ENCODE measurements at places on chromosomes 11 and 22. TPM values are rescaled to one million over a fixed set of nuclear protein-coding genes. Genes with fewer than 3 reads are reported as not detected.

DNA sequence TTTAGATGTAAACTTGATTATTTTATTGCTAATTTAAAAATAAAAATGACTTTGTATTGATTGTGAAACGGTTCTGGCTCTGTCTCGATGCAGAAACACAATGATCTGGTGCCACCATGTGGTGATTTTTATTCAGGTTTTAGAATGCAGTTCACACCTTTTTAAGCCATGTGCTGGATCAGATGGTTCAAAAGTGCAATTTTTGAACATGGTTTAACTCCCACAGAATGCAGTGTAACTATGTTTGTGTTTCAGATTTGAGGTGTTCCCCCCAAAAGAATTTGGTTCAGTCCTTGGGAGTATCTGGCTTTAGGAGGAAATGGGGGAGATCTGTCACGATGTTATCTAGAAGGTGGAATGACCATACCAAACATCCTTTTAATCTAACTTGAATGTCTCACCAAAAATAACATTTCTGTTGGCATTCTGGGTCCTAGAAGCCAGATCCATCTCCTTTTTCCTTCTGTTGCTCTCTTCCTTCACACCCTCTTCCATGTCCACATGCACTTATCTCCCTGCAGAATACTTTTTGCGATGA is 7.9 kb downstream of the MRPL16 start:
- DNase-seq, result no peak

The SCARF2 gene
- total RNA-seq, result 17.4 TPM

- DNase-seq, result no peak
These were observed 15.5 kb upstream of the RASSF10 start for GRCh38 chr11:12993626-12994025.

The MS4A15 gene
- not detected for total RNA-seq

The DLAT gene
- 28.8 TPM for total RNA-seq

GRCh38 chr11:14499178-14499559 is 442 bp downstream of the COPB1 start:
- DNase-seq, result no peak

GRCh38 chr11:69297787-69298266 is 3.9 kb downstream of the MYEOV start:
- no peak for DNase-seq

DNA sequence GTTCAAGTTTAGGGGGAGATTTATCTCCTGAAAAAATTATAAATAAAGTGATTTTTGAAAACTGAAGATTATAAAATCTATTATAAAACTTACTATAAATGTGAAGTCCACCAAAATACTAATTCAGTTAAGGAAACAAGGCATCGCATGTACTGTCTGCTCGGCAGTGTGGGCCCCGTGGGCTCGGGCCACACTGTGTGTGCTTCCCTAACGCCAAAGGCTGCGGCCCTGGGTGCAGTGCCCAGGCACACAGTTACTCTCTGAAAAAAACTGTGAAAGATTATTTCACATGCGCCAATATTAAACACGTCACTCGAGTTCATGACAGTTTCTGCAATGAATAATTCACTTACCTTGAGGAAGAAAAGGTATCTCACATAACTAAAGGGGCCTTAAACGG is 39.8 kb downstream of the BRD1 start:
- no peak for DNase-seq

DNA sequence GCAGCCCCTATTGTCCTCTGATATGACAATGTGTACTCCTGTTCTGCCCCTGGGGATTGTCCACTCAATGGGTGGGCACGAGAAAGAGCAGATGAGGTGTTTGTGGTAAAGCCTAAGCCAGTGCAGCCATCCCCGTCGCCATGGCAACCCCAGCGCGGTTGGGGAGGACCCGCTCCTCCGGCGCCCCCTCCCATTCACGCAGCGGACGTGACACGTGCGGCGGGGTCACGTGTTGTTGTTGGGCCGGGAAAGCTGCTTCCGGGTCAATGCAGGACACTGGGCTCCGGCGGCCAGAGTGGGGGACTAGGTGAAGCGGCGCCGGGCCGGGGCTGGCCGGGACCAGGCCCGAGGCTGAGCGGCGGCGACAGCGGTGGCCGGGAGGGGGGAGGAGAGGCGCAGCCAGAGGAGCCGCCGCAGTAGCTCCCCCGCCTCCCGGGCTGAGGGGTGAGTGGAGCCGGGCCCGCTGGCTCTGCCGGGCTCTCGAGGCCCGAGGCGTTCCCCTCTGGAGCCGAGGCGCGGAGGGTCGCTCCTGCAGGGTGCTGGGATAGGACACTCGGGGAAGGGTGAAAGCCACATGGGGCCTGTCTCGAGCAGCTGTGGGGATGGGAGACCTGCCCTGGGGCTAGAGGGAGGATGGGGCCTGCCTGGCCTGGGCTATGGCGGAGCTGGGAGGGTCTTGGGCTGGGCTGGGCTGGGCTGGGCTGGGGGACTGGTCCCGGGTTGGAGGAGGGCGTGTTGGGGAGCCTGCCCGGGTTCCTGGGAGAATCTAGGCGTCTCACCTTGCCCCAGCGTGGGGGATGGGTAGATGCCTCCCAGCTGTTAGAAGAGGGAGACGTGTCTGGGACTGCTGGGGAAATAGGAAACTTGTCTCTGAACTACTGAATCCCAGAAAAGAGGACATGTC is at the start of gene TBCEL:
Gene TBCEL, plus strand, starts transcription at position 255 of the 904 bp plus-strand sequence. CDS start 21,589 bp downstream, outside the sequence.
- no peak for DNase-seq

GRCh38 chr22:40444178-40444831 is 73.9 kb downstream of the SGSM3 start:
- DNase-seq, result no peak

DNA sequence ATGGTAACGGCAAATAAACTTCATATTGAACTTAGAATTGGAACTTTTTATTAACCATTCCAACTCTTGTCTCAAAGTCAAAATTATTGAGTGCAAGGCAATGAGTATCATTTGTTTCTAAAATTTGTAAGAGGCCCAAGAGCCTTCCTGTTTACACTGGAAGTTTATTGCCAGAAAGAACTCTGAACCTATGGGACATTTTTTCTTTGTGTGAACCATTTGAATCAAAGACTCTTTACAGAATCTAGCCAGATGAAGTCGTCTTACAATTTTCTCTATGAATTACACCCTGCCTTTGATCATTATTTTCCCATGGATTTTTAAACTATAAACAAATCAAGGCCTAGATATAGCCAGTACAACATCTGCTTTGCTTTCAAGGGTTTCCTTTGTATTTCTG is 2.3 kb upstream of the GUCY1A2 start:
- no peak for DNase-seq

The LRRN4CL gene
- total RNA-seq, result not detected

The GRAP2 gene
- total RNA-seq, result not detected

DNA sequence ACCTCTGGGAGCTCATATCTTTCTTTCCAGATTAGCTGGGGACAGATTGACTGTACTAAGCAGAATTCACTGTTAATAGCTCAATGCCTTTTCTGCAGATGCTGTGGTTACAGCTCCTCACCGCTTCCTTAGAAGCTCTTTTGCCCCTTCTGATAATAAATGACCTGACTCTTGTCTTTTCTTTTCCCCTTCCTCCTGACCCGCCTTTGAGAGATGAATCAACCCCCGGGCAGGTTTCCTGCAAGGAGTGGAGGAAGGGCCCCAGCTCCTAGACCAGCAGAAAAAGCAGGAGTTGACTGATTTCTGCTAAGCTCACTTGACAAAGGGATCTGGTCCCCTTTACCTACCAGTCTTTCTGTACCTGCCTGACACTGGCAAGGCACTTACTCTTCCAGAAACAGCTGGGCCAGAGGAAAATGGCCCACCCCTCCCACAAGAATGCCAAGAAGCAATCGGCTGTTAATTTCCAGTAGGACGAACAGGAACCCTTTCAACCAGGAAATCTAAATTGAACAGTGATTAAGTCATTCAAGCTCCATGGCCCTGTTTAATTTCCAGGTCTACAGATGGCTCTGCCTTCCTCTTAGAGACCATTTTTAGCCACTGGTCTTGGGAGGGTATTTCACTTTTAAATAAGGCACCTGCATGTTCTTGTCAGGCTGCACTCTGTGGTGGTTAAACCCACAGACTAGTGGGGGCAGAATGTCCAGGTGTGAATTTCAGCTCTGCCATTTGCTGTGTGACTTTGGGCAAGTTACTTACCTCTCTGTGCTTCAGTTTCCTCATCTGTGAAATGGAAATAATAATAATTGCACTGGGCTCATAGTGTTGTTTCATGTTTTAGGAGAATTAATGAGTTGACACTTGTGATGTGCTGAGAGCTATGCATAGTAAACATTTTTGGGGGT is 67.5 kb downstream of the PRR5L start:
- DNase-seq, result no peak

The SLC22A8 gene
- not detected for total RNA-seq

- no peak for DNase-seq
These were observed 73.3 kb downstream of the TRMU start for GRCh38 chr22:46408568-46409506.

GRCh38 chr11:61061081-61061826 is 41.0 kb upstream of the CD5 start:
- DNase-seq, result no peak

GRCh38 chr11:75616281-75616680 is 52.6 kb downstream of the MAP6 start:
- no peak for DNase-seq

The TEX54 gene
- not detected for total RNA-seq

The PATE4 gene
- not detected for total RNA-seq

DNA sequence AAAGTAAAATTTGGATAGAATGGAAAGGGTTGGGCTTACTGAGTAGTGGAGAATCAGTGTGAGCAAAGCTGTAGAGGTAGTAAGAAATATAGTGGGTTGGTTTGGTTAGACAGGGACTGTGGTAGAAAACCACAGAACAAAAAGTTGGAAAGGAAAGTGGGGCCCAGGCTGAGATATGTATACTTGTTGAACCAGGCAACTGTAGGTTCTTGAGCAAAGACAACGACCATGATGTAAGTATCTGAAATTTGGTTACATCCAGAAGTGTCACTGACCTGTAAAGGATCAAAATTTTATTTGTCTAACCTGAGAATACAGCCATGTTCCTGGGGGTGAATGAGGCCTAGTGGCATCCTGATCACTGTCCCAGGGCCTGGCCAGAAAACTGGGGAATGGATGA is 114.1 kb downstream of the STIM1 start:
- no peak for DNase-seq

GRCh38 chr11:115893461-115894099 is 389.4 kb upstream of the CADM1 start:
- DNase-seq, result no peak

- no peak for DNase-seq
These were observed 347.3 kb upstream of the RAG2 start for GRCh38 chr11:36945384-36945783.

GRCh38 chr22:46069521-46070214 is 80.7 kb upstream of the PPARA start:
- DNase-seq, result peak; percentile 86

GRCh38 chr22:39316440-39317083 is 2.9 kb downstream of the RPL3 start:
- DNase-seq, result no peak

The TMEM151A gene
- total RNA-seq, result 0.58 TPM

DNA sequence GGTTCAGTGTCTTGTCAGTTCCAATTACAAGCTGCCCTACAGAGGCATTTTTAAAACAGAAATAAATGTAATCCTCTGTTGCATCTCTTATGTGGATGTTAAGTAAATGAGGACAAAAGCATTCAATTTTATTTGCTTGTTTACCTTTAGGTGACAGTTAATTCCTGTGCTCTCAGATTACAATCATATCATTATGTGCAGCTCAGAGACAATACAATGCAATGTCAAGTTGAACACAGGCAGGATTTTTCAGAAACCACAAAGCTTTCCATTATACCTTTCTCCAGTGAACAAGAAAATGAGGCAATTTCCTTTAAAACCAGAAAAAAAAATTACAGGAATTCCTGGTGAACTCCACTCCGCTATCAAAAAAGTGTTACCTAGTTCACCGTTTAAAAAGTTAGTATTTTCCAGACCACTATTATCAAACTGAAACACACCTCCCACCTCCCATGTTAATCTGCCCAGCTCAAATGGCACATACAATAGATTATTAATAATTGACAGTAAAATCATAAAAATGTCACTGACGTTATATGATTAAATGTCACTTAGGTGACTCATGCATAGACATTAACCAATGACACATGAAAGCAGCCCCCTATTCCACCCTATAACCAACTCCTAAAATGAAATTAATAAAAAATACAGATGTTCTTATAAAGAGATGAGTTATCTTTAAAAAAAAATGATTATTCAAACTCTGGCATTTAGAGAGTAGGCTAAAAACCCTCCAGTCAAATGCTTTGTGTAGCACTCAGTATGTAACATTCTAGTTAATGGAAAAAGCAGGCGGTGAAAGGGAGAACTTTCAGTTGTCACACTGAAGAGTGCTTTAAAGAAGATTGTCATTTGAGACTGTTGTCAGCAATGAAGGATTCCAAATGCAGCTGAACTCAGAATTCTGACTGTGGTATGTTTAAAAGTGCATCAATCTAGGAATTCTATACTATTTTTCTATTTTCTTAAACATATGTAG is 98.6 kb downstream of the MUC15 start:
- DNase-seq, result no peak

DNA sequence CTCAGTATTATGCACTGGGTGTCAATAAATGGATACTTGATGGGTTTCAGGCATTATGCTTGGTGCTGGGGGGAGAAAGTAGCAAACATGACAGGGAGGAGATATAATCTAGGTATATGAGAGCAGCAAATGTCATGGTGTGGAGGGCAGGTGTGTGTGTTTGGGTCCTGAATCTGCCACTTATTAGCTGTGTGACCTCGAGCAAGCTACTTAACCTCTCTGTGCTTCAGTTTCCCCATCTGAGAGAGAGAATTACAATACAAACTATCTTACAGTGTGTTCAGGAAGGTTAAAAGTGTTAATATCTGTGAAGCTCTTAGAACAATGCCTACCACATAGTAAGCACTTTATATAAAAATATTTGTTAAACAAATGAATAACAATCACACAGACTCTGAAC is 2.8 kb downstream of the SLC22A8 start:
- DNase-seq, result no peak

The CENATAC gene
- total RNA-seq, result 6.4 TPM

DNA sequence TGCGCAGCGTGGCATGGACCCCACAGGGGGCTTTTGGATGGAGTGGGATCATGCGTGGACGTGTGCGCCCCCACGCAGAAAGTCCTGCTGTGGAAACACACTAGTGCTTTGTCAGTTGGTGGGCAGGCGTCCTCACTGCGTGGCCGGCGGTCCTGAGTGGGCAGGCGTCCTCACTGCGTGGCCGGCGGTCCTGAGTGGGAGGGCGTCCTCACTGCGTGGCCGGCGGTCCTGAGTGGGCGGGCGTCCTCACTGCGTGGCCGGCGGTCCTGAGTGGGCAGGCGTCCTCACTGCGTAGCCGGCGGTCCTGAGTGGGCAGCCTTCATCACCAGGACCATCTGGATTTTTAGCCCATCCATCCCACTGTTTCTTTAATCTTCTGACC is 205.9 kb downstream of the TBC1D22A start:
- no peak for DNase-seq

- no peak for DNase-seq
These were observed 16.6 kb downstream of the PAK1 start for GRCh38 chr11:77457340-77457739.
